ENCODE measurements at places on chromosomes 2 and 18. TPM values are rescaled to one million over a fixed set of nuclear protein-coding genes. Genes with fewer than 3 reads are reported as not detected.

The C2orf15 gene
- total RNA-seq: 0.18 TPM

The SERPINB12 gene
- total RNA-seq: not detected

The TBR1 gene
- total RNA-seq: under 0.01 TPM

The PHOSPHO2 gene
- total RNA-seq: 1.8 TPM

The NGEF gene
- 3.4 TPM for total RNA-seq

The MERTK gene
- 0.46 TPM for total RNA-seq

The RBM45 gene
- 19.9 TPM for total RNA-seq

The CRYGC gene
- total RNA-seq: not detected

The SF3B6 gene
- total RNA-seq: 142 TPM

The SNRNP200 gene
- 47.8 TPM for total RNA-seq

The SCG2 gene
- 12.5 TPM for total RNA-seq

The ZC3H8 gene
- 6.8 TPM for total RNA-seq

The GCG gene
- not detected for total RNA-seq

The ERICH2 gene
- total RNA-seq: 0.30 TPM

The CD226 gene
- 6.4 TPM for total RNA-seq

The BCL11A gene
- total RNA-seq: 5.9 TPM
